NCI-H1930 (cell line): ENCODE measurements at places on chromosomes 5 and 9.

DNA sequence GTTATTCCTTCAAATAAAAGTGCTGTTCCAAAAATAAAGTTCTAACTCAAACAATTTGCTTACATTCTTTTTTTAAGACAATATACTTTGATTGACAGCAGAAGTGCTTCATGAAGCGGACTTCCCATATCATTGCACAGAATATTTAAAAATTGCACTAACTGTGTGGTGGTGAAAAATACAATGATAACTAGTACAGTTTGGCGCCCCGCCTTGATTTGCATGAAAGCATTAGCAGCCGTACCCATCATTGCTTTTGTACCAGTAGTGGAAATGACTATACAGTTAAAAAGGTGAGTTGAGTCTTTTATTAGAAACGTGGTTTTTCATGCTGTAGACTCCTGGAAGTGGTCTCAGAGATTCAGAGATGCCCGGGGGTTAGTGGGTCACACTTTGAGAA, 69.5 kb upstream of the MAP3K1 start:
- DNase-seq: no peak

DNA sequence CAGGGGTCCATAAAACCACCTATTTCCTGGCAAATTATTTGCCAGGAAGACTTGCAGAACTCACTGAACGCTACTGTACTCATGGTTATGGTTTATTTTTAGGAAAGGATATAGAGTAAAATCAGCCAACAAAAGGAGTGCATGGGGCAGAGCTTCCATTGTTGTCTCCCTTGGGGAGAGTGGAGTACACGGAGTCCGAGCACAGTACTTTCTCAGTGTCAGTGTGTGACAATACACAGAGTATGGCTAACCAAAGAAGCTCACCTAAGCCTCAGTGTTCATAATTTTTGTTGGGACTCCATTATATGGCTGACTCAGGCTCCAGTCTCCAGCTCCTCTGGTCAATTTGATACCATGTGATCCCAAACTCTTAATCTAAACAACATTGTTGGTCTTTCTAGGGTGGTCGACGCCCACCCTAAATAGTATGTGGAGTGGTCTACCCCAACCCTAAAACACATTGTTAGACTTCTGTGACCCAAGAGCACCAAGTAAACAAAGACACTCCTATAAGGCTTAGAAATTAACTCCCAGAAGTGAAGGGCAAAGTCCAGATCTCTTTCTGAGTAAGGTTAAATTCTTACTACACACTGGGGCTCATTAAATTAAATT, 74.9 kb downstream of the SLC44A1 start:
- DNase-seq: no peak

- DNase-seq: no peak
These were observed 95.7 kb upstream of the SMIM23 start for GRCh38 chr5:171689853-171690417.

GRCh38 chr9:35603506-35603985, 1.5 kb upstream of the TESK1 start:
- DNase-seq: no peak

GRCh38 chr5:134063188-134063820, 51.2 kb upstream of the TCF7 start:
- no peak for DNase-seq
